LoVo (cell line): ENCODE measurements at places on chromosomes 3 and 15.

- no peak for DNase-seq
Observed at GRCh38 chr15:39110746-39111145, 470.1 kb upstream of the THBS1 start.

GRCh38 chr15:25545017-25545416, 106.2 kb upstream of the UBE3A start:
- DNase-seq = no peak

- no peak for DNase-seq
Observed at GRCh38 chr3:46921871-46922271, 44.4 kb downstream of the PTH1R start.

- DNase-seq = peak; percentile 22
Observed at GRCh38 chr15:52558196-52558595, 10.6 kb downstream of the ARPP19 start.

DNA sequence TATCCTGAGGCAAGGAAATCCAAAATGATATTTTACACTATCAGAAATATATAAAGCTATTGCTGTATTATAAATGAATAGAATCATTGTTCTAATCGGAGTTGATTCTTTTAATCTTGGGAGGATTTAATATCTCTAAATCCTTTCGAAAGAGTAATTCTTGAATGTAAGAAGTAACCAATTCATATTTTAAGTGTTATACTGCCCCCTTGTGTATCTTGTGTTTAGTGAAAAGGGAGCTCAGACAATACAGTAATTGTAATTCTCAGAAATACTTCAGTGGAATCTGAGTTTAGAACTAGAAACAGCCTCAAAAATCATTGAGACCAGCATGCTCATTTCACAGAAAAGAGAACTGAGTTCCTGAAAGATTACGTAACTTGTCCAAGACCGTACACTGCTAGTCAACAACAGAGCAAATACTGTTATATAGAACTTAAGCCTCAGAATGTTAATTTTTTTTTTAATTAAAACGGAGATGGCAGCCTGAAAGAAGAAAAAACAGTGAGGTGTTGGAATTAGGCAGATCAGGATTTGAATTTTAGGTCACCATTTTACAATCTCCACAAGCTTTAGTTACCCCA, 42.9 kb downstream of the PLCH1 start:
- peak; percentile 74 for DNase-seq

GRCh38 chr3:25944329-25944728, 154.4 kb downstream of the OXSM start:
- DNase-seq = no peak
